NCI-H526 (cell line): ENCODE measurements at places on chromosomes 3 and 15.

DNA sequence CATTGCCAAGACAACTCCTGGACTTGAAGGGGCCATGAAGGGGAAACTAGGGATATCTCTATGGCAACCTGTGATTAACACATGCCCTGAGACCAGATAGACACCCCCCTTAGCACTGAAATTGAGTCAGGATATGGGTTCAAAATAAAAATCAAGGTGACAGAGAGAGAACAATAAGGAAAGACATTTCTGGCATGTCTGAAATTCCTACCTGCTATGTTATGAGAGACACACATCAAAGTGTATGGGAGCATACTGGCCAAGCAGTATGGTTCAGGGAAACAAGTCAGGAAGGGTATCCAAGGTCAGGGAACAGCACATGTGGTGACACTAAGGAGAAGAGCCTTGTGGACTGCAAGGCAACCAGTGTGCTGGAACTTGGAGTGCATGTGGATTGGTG, 388.7 kb downstream of the SHQ1 start:
- DNase-seq, result no peak

DNA sequence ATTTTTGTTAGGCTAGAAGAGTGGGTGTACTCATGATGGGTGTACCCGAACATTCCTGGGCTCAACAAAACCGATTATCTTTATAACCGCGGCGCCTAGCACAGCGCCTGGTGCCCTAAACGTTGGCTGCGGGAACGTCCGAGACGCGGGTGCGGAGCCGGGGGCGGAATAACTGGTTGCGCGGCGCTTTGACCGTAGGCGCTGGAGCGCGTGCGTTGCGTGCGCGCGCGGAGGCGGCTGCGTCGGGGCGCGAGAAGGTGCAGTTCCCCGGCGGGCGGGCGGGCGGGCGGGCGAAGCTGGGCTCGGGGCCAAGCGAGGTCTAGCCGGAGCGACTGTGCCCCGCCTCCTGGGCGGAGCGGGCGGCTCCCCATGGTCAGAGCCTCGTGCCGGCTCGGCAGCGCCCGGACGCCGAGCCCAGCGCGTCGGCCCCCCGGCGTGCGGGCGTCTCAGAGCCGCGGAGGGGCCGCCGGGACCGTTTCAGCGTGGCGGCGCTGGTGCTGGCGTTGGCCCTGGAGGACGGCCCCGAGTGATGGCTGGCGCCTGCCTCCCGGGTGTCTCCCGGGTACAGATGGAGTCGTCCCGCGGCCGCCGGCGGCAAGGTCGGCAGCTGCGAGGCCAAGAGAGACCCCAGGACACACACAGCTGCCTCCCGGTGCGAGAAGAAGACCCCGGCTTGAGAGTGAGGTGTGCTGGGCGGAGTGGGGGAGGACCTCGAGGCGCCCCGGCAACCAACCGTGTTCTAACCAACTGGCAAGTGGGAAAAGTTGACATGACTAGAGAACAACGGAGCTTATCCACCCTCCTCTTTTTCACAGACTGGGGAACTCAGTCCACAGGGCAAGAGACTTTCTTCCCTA, at the start of gene PLAAT1:
TSS of gene PLAAT1 (plus strand) at position 373 of the 857 bp plus-strand sequence. CDS start 14,429 bp downstream, outside the sequence.
- peak; percentile 91 for DNase-seq

GRCh38 chr15:74777769-74778598, 3.9 kb upstream of the CSK start:
- DNase-seq, result no peak

DNA sequence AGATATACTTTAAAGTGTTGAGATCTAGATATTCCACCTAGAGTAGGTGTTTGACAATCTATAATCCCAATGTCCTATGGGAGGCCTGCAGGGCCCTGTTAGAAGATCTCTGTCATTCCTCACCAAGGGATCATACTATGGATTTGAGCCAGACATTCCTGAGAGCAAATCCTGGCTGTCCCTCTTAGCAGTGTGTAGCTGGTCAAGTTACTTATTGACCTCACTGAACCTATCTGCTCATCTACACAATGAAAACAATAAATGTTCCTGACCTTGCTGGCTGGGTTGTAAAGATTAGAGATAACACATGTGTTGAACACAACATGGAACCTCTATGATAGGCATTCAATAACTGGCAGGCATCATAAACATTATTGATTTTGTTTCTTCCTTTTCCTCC, 265.6 kb upstream of the ATP11B start:
- no peak for DNase-seq

- DNase-seq, result no peak
Observed at GRCh38 chr3:178645503-178645902, 109.3 kb downstream of the KCNMB2 start.

DNA sequence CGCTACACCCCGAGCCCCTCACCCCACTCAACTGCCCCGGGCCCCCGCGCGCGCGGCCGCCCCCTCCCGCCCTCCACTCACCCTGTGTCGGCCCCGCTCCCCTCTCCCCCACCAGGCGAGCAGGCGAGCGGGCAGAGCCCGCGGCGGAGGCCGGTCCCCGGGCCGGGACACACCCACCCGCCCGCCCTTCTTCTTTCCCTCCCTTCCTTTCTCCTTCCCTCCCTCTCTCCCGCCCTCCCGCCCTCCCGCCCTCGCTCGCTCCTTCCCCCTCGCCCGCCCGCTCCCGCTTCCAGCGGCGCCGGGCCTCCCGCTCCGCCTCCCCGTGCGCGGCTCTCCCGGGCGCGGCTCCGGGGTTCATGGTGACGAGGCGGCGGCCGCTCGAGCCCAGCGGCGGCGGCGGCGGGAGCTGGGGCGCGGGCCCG, at the start of gene CTDSPL:
TSS of gene CTDSPL (plus strand) at position 261 of the 422 bp plus-strand sequence. CDS start 320 bp downstream, outside the sequence.
- peak; percentile 53 for DNase-seq

DNA sequence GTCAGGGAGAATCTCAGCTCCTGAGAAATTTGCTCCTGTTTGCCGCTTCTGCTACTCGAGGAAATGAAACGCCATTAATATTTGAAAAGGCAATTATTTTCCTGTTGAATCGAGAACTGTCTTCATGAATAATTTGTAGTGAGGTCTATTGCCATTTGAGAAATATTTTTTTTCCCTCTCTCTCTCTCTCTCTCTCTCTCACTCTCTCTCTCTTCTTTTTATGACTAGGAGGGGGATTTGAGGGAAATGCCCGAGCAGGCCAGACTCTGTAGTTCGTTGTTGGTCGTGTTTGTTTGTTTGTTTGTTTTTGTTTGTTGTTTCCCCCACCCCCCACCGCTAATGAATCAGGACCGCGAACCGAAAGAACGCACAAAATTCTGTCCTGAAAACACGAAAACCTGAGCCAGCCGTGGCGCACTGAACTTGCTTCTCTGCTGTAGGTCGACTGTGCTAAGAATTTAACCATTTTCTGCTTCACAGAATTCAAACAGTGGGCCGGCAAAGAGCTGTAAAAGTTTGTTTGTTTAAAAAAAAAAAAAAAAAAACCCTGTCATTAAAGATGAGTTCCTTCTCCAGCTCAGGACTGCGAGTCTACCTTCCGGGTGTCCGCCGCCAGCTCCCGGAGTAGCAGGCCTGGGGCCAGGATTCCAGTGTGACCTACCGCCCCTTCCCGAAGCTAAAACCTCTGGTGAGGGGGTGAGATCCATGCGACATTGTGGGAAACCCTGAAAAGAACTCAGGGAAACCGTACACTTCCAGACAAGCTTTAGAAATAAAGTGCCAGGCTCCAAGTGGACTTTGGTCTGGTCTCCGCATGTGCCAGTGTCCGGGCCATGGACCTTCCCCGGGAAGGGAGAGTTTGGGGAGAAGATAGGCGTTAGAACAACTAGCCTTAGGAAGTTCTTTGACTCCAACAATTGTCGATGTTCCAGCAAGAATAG, 12.1 kb downstream of the ZIC4 start:
- DNase-seq, result no peak

DNA sequence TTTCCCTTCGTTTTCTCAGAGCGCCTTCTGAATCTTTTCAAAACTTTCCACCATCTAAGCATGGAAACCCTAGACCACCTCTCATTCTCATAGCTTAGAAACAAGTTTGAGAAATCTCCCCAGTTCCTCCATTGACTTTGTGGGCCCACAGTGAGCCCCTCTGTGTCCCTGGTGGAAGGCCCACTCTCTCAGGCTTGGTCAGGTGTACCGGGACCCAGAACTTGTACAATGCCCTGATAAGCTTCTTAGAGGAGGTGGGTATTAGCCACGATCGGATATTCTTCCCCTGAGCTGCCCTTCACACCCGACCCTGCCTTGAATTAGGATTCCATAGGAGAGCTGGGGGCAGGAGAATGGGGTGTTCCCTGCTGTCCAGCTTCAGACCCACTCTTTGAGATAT, at the start of gene SLC24A1:
TSS of gene SLC24A1 (plus strand) at position 301 of the 400 bp plus-strand sequence. CDS start 2,143 bp downstream, outside the sequence.
- DNase-seq, result no peak

- no peak for DNase-seq
Observed at GRCh38 chr3:95228416-95228815, 1165.6 kb downstream of the NSUN3 start.

DNA sequence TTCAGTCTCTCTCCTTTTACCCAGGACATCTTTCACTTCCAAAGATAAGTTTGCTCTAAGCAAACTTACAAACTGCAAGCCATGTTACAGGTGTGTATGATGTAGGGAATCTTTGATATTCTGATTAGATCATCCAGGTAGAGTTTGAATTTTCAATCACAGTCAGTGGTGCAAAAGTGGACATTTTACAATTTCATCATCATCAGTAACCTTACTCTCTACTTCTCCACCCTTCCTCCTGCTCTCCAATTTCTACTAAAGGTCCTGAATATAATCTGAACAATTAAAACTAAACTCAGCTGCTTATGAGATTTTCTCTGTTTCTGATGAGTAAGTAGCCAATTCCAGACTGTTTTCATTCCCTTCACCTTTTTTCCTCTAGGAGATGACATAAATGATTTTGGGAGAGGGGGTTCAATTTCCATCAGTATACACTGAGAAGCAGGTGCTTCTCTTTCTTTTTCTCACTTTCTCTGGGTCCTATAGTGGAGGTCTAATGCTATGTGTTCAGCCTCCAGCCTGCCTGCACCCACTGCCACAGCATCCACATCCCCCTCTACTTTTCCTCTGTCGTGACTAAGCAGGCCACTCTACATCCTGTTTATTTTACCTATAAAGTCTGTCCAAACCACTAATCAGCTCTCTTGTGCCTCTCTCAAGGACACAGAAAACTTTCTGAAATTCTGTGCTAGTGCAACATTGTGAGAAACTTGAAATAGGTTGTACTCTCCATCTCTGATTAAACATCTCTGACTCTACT, 27.6 kb downstream of the SUCNR1 start:
- DNase-seq, result no peak

- DNase-seq, result no peak
Observed at GRCh38 chr15:48871542-48871941, 6.4 kb upstream of the EID1 start.

GRCh38 chr3:188752850-188753249, 418.9 kb upstream of the TPRG1 start:
- no peak for DNase-seq

DNA sequence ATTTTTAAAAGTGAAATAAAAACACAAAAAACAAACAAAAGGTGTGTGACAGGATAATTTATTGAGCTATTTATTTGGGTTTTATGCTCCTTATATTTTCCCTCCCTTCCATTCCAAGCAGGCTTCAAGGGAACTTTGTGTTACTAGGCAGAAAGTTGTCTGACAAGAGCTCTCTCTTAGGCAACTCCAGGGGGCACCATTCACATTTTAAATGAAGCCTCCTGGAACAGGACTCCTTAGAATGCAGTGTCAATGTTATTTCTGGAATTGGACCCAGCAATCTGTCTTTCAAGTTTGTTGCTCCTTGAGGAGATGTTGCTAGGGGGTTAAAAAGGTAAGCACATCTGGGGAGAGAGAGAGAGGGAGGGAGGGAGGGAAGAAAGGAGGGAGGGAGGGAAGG, 5.4 kb upstream of the RFX7 start:
- peak; percentile 52 for DNase-seq

- DNase-seq, result no peak
Observed at GRCh38 chr3:73236867-73237266, 175.4 kb downstream of the EBLN2 start.

- no peak for DNase-seq
Observed at GRCh38 chr3:101271728-101272127, 48.6 kb downstream of the IMPG2 start.

DNA sequence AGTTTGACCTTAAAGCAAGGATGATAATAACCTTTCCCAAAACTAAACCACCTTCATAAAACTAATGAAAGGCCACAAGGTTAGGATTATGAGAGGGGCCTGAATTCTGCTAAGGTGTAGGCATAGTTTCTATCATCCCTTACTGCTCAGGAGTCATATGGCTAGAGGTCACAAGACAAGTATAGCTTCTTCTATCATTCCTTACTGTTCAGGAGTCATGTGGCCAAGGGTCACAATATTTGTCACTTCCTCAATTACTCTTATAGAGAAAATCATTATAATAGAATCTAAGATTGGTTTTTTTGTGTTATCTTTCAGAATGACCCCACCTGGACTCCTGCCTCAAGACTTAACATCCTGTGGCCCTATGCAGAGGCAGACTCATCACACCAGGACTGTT, 36.6 kb downstream of the HERC1 start:
- no peak for DNase-seq
